Cardiac septum (tissue), 1 donor: ENCODE measurements at places on chromosomes 2 and 18. TPM values are rescaled to one million over a fixed set of nuclear protein-coding genes. Genes with fewer than 3 reads are reported as not detected.

The ANKRD62 gene
- total RNA-seq: not detected

GRCh38 chr2:188573453-188573852 lies 281.8 kb downstream of the GULP1 start:
- no peak for DNase-seq

DNA sequence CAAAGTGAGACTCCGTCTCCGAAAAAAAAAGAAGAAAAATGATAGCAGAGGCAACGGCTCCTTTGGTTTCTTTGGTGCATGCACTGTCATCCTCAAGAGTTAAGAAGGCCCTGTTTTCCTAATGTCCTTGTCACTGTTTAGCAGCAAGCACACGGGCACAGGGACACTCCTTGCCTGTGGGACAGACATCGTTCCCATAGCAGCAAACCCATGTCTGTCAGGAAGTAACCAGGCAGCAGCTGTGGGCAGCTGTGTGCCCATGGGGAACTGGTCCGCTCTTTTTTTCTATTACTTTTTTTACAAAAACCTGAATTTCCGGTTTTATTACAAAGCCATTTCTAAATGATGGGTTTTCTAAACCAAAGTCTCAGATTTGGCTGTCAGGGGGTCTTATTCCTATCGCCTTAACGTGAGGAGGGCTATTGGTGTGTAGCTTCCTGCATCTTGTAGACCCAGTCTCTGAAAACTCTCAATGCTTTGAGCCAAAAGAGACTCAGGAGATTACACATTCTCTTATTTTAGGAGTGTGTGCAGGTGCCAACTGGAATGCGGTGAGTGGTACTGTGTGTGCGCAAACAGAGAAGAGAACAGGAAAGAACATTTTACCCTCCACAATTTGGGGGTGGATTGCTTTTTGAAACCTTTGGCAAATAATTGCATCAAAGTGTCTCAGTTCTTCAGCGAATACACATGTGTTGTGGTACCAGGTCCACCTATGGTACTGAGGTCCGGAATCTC lies 109.6 kb downstream of the COLEC12 start:
- DNase-seq: no peak

DNA sequence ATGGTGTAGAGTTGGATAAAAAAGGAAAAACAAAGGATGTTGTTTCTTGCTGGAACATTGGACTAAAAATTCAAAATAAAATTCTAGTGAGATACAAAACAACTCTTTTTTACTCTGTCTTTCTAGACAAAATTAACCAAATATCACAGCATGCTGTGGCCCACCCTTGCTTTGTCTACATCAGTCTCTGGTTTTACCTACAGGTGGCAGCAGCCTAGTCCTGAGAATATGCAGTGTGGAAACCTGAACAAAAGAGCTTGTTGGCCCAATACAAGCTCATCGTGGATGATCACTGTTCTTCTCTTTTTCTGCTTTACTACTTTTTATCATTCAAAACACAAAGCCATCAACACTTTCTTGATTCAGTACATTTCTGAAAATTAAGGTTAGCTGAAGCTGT lies 210.4 kb downstream of the CDH19 start:
- DNase-seq: no peak

DNA sequence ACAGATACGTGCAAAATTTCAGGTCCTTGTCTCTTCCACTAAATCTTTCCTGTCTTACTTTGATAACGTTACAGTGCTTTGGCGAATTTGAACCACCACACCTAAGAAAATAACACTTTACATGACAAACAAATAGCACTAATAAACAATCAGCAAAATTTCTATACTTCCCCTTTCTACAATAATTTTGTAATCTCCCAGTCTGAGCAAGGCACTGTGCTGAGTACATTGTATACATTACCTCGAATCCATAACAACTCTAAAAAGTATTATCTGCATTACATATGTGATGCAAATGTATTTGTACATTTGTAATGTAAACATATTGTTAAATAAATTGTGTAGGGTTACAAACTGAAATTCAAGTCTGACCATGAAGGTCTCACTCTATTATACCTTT lies 49.9 kb downstream of the RTN4 start:
- no peak for DNase-seq

DNA sequence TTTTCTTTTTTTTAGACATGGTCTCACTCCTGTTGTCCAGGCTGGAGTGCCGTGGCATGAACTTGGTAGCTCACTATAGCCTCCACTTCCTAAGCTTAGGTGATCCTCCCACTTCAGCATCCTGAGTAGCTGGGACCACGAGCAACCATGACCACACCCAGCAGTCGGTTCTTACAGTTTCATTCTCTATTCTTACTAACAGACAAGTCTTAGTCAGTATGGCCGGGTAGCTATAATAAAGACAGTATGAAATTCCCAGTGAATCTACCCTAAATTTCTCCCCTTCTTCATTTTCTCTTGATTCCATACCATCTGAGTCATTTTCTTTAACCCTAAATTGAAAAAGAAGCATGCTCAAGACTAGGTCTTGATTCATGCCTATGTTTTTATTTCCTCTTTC lies 775.3 kb upstream of the NRXN1 start:
- no peak for DNase-seq

The GGCX gene
- total RNA-seq: 23.3 TPM

GRCh38 chr2:12658310-12658945 lies 58.3 kb upstream of the TRIB2 start:
- no peak for DNase-seq
